ENCODE measurements at places on chromosomes 5 and 9.

DNA sequence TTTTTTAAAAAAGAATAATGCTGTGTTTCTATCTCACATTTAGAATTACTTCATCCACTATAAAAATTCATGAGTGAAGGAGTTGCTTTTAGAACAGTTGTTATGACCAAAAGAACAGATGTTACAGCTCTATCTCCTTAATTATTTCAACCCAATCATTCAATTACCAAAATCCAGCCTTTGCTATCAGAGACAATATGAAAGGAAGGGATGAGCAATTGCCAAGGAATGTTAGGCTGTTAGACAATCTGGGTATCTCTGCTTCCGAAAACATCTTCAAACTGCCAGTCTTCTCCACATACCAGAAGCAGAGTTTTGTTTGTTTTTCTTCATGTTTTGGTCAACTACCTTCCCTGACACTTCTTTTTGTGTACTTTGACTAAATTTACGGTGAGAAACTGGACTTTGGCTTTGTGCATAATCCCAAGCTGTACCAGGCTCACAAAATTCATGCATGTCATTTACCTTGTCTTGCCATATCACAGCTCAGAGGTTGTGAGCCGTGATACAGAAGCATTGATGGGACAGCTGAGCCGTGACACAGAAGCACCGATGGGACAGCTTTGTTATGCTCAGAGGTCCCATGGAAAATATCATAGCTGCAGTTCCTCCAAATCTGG, 405.5 kb downstream of the KIF4B start:
- no peak for DNase-seq

DNA sequence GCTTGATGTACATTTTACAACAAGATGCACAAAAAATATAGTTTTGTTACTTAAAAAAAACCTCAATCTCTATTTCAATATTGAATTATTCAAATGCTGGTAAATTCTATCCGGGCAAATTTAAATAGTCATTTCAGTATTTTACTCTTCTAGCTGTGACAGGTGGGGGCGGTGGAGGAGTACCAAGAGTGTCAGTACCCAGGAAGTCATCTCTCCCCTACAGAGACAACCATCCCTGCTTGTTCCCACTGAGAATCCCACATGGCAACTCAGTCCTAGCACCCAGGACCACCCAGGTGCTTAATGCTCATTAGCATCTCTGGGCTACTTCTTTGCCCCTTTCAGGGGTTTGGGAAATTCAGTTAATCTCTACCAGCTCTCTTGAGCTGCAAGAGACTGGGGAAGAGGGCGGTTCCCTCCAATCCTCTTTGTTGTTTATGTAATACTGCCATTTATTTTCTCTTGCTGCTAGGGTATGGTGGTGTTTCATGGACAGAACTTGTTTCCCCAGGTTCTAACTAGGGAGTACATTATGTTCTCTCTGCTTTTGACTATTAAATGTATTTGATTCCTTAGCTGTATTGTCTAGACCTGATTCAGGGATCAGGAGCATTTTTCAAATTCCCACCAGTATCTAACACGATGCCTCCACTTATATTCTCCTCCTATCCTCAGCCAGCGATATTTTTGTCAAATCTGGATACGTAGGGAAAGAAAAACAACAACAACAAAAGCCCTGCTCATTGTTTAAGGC, 122.5 kb downstream of the CDH18 start:
- DNase-seq, result no peak

DNA sequence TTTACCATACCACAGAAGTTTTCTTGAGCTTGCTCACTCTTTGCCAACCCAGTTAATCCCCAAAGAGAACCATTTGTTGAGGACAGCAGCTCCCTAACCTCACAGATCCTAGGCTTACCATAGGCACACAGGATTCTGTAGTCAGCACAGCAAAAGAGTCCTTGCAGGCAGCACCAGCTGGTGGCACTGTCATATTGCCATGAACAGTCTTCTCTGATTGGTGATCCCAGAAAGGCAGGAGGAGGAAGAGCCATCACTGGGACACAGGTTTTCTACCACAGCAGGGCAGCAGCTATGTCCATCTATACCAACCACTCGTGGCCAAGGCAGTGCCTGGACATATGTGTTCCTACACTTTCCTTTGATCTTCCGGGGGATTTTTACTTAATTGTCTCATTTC, 297.1 kb upstream of the CD180 start:
- no peak for DNase-seq

GRCh38 chr5:6905423-6905822, 192.2 kb downstream of the TENT4A start:
- no peak for DNase-seq

DNA sequence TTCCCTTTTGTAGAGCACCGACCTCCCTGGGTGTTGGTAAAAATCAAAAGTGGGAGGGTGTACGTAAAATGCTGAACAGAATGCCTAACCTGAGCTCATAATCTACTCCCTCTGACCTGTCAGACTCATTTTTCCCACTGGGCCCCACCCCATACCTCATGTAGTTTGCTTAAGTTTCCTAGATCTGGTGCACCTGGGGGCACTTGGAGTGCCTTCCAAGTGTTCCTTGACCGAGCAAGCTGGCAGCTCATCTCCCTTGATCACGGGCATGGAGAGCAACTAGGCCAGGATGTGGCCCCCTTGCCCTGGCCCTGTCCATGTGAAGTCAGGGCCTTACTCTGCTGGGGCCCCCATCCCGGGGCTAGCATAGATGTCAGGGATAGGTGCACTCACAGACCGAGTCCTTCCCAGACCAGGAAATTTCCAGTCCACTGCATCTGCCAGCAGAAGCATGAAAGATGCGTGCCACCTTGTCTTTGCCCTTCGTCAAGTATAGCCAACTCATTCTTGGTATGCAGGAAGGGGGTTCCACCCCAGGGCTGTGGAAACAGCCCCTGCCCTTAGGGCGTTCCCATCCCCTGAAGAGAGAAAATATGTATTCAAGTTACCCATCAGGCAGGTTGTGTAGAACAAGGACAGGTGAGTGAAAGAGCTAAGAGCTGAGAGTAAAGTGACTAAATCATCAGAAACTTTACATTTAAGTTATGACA, 41.9 kb downstream of the SLC22A5 start:
- DNase-seq, result peak; percentile 68

- no peak for DNase-seq
These were observed 28.8 kb downstream of the LPCAT1 start for GRCh38 chr5:1494780-1495524.

DNA sequence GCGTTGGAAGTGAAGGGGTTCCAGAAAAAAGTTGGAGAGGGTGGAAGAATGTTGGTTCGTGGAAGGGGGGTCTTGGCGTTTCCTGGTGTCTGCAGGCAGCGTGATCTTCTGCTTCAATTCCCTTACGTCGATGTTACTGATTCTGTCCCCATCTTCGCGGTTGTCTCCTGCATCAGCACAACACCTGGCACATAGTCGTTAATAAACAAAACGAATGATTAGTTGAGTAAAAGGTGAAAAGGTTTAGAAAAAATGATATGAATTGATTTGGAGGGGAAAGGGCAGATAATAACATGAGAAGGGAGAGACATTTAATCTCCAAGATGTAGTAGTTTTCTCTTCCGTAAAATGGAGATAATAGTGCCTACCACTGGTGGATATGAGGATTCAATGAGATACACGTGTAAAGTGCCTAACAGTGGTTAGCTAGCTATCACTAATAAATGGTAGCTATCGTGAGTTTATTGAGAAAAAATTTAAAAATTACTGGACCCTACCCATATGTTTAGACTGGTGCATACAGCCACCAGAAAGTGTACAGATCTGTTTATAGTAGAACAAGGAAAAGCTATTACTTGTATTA, 556 bp downstream of the MTREX start:
- no peak for DNase-seq

- no peak for DNase-seq
These were observed 30.6 kb downstream of the KDM4C start for GRCh38 chr9:6788162-6789016.

- no peak for DNase-seq
These were observed 20.1 kb upstream of the LTC4S start for GRCh38 chr5:179773686-179774040.

GRCh38 chr5:55222985-55223811, 3.9 kb downstream of the MCIDAS start:
- peak; percentile 14 for DNase-seq

DNA sequence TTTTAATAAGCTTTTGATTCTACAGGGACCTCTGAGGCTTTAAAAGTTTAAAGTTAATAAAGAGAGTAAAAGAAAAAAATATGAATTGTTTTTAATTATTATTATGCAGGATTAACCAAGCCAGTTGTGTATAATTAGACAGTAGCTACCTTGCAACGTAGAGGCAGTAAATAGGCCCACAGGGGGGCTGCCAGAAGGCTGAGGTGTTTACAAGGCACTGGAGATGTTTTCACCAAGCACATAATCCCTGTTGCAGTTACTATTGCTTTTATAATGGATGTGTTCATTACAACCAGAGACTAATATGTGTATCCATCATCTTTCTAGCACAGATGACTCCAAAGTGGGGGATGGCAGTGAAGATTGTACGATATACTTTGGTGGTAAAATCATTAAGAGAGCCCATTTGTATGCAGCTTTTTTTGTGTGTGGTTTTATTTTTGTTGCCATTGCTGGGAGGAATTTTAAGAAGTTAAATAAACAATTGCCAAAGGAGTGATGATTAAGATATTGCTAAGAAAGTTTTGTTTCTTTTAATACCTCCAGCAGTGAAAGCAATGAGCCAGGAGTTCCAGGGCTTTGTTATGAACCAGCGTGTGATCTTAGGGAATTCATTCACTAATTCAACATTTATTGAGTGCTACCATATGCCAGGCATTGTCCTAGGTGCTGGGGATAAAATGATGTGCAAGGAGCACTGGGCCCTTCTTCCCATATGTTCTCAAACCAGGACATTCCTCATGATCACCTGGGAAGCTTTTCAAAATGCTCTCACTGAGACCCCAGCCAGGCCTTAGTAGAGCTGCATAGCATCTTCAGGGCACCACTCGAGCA, 138.7 kb upstream of the EFNA5 start:
- DNase-seq, result no peak

DNA sequence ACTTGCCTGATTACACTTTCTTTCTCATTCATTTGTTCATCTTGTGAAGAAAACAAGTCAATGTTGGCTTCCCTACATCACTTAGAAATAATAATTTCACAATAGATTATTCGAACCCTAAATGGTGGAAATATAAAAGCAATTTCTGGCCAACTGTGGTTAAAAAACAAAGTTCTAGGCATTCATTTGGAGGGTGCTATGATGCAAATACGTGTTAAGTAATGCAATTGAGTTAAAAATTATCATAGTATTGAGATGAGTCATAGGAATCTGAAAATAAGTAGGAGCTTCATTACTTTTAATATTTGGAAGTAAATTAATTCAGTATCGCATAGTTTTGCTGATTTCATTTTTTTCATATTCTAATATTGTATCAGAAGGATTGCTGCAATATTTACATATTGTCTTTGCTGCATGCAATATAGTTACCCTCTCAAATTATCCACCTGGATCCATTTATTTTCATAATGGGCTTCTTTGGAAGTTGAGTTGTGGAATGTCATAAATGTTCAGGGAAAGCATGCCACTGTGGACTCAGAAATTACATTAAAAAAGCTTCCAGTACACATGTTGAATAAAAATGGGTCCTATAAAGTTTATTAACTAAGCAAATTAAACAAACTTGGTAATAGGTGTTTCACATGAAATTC, 647.7 kb upstream of the WWC1 start:
- no peak for DNase-seq

DNA sequence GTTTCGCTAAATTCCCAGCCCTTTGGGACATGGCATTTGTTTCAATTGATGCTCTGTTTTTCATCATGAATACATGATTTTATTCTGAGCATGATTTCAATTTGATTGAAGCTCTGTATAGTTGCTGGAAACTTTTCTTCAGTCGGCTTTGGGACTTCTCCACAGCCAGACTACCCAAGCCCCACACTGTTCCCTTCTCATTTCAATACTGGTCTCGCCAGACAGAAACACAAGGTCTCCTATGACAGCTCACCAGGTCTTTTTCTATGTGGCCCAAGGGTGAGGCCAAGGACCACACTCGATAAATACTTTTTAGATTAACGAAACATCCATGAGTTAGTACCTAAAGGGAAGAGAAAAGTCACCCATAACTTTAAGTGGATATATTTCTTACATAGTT, 132.2 kb downstream of the ARL15 start:
- no peak for DNase-seq

DNA sequence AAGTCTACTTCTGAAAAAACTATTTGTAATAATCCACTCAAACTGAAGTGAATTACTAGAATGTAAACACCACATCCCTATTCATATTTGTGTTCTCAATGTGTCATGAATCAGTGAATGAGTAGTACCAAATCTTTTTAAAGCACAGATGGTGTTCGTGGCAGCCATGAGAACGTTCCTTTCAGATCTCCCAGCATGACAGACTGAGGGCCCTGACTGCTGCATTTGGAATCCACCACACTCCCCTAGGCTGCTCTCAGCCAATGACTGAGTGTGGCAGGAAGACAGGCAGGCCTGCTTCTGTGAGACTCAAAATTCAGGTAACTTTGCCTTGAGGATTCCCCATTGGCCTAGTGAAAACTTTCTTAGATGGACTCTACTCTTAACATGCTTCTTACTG, 10.9 kb upstream of the JMY start:
- no peak for DNase-seq

DNA sequence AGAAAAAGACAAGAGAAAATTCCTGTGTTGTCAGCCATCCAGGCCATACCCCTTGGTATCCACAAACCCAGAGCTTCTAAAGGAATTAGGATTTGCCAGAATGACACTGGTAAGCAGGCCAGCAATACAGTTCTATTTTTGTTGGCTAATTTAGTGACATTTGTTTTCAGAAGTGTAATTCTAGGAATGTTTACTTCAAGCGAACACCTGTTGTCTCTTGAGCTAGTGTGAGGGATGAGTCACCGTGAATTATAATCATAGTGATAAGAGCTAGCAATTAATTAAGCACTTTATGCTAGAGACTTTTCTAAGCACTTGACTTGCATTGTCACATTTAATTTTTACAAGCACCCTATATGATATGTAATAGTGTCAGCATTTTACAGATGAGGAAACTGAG, 99.2 kb downstream of the PRKACG start:
- DNase-seq, result no peak

DNA sequence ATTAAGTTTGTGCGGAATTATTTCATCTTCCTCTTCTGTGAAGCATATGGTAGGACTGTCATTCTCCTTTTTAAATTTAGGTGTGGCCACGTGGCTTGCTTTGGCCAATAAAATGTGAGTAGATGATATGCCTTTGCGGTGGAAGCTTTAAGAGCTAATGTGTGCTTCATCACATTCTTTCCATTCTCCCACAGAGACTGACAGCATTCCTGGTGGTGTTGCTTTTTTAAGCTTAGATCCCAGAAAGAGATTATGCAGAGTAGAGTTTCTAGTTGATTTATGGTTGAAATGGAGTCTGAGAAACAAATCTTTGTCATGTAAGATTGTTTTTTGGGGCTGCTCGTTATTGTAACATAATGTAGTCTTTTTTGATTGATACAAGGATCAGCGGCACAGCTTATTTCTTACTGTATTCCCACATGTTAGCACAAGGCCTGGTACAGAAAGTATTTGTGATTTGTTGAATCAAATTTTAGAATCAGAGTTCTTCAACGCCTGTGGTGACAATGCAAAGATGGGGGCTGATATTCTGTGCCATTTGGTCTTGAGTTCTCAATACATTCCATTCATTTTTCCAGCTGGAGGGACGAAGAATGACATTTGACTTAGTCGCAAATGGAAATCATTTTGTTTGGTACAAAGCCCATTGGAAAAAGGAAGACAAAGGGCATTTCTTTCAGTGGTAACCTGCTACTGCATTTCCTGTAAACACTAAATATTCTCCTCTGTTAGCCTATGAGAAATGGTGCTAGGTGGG, 209.9 kb upstream of the VLDLR start:
- DNase-seq, result no peak

- DNase-seq, result no peak
These were observed 4.0 kb upstream of the TEX48 start for GRCh38 chr9:114685951-114686350.

GRCh38 chr9:479304-479970, 264.8 kb downstream of the DOCK8 start:
- no peak for DNase-seq

Measured in stimulated activated naive CD4-positive, alpha-beta T cell (primary cell).